ENCODE measurements at places on chromosomes 16 and 17.

DNA sequence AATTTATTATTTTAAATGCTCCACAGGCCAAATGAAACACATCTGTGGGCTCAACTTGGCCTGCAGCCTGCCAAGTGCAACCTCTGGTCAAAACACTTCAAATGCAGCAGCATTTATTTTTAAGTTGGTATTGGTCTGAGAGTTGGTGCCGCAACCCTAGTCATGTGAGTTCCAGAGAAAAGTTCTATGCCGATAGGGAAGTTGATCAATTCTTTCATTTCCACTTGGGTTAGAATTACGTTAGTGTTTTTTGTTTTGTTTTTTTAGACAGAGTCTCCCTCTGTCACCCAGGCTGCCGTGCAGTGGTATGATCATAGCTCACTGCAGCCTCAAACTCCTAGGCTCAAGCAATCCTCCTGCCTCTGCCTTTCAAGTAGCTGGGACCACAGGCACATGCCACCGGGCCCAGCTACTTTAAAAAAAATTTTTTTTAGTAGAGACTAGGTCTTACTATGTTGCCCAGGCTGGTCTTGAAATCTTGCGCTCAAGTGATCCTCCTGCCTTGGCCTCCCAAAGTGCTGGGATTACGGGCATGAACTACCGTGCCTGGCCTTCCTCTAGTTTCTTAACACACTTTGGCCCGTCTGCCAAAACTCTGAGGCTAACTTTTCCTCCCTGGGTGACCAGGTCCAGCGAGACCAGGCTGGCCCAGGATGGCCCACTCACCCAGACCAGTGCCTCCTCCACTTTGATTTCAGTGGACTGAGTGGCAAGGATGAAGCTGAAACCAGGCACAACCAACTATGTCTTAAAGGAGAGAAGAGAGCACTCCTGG, 221.1 kb downstream of the MRTFB start:
- DNase-seq, result no peak

- DNase-seq, result no peak
These were observed 10.2 kb downstream of the MFSD6L start for GRCh38 chr17:8788998-8789397.

GRCh38 chr17:511833-512251, 159.2 kb upstream of the RPH3AL start:
- DNase-seq, result no peak

DNA sequence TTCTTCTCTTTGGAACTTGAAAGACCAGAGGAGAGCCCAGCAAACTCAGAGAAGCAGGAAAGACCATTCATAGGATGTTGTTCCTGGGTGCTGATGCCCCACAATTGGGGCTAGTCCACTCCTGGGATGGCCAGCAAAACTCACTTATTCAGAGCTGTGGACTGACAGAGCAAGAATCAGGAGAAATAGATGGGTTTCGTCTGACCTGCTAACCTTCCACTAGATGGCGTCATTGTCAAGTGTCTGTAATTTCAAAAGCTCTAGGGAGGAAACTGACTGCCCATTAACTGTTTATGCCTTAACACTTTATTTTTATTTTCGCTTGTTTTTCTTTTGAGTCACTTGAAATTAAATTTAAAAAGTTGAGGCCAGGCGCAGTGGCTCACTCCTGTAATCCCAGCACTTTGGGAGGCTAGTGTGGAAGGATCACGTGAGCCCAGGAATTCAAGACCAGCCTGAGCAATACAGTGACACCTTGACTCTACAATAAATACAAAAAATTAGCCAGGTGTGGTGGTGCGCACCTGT, 28.7 kb upstream of the MILR1 start:
- DNase-seq, result no peak

GRCh38 chr16:85908889-85909589, 10.1 kb downstream of the IRF8 start:
- DNase-seq, result no peak

- no peak for DNase-seq
These were observed 1070.0 kb downstream of the CDH11 start for GRCh38 chr16:64051824-64052223.

- DNase-seq, result no peak
These were observed 64.2 kb upstream of the TNRC6C start for GRCh38 chr17:77894126-77894956.

DNA sequence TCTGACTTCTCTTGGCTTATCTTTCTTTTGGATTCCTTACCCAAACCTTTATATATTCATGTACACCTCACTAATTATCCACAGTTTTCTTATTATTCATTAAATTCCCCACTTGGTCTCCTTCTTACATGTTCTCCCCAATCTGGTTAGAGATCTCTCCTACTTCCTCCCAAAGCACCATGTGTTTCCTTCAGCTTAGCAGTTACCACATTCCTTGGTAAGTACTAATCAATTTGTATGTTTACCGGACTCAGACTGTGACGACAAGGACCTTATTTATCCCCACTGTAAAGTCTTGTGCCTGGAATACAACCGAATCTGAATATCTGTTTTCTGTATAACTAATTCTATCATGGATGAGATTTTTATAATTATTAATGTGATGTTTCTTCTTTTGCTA, 389.5 kb downstream of the KCNJ2 start:
- DNase-seq, result no peak

- DNase-seq, result peak; percentile 61
These were observed 31.3 kb downstream of the DCUN1D3 start for GRCh38 chr16:20868890-20869289.

GRCh38 chr16:85588562-85589503, 24.3 kb upstream of the GSE1 start:
- DNase-seq, result no peak
